ENCODE measurements at places on chromosomes 1 and 21. TPM values are rescaled to one million over a fixed set of nuclear protein-coding genes. Genes with fewer than 3 reads are reported as not detected.

- DNase-seq, result no peak
- H3K36me3 ChIP-seq, result peaks cover 25% of the 10 kb centered on the region
- peaks cover 60% of the 10 kb centered on the region for H3K4me1 ChIP-seq
- no peak overlapping the region for H3K4me3 ChIP-seq
These were observed 1.9 kb upstream of the UBASH3A start for GRCh38 chr21:42401820-42402251.

TMEM269 gene
- 0.24 TPM for total RNA-seq

DNA sequence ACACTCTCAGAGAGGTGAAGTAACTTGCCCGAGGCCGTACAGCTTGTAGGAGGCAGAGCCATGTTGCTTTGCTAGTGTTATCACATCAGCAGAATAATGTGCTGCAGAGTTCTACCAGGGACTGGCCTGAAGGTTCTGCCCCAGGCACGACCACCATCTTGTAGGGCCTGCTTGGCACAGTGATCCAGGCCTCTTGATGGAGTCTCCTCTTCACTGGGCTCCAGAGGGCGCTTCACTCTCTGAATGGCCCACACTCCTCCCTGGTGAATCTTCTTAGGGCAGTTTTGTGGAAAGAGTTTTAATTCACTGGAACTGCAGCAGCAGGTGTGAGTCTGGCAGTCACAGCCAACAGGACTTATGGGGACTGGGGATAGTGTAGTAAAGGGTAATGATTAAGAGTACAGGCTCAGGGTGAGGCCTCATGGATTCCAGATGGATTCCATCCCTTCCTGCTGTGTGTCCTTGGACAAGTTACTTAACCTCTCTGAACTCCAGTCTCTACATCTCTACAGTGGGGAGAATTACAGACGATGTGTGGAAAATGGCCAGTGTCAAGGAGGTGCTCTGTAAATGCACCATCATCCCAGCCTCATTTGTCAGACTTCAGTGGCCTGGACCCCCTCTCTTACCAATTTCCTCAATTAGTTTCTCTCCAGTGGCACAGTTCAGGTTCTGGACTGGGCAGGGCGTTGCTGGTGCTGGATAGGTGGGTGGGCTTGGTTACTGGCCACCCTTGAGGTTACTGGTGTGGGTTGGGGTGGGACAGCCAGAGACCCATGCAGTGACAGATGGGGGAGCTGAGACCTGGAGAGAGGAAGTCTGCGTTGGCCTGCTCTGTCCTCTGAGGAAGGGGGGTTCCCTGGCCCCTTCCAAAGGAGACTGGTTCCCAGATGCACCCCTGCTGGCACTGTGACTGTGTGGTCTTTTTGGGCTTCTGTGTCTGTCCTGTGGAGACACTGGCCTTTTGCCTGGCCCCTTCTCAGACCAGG lies 45.9 kb upstream of the CSF3R start:
- no peaks in the 10 kb centered on the region for H3K36me3 ChIP-seq
- H3K4me3 ChIP-seq, result no peak overlapping the region
- peaks cover 2% of the 10 kb centered on the region for H3K27me3 ChIP-seq
- DNase-seq, result no peak
- H3K27ac ChIP-seq, result no peak overlapping the region

MMP23B gene
- 0.64 TPM for total RNA-seq

GRCh38 chr1:10796029-10796944 lies at the start of gene CASZ1:
CASZ1 (minus strand) TSS chr1:10796646; CDS start chr1:10693889, 102,757 bp downstream.
- peaks cover 53% of the 10 kb centered on the region for H3K27me3 ChIP-seq
- no peak within 1 kb of the TSS for H3K27ac ChIP-seq
- no peak within 1 kb of the TSS for H3K4me3 ChIP-seq
- no peaks in the 10 kb centered on the region for H3K36me3 ChIP-seq

DNA sequence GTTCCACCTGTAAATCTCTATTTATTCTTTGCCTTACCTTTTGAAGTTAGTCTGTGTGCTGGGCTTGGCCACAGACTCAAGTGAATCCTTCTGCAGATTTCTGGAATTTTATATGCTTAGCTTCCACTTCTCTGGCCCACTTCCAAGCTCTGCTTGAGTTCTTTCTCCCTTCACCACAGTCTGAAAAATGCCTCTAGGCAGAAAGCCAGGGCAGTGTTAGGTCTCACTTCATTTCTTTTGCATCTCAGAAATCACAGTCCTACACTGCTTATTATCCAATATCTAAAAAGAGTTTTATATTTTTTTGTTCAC lies 48.9 kb downstream of the INKA2 start:
- H3K27ac ChIP-seq, result peak overlapping the region; percentile 39
- DNase-seq, result no peak
- H3K4me1 ChIP-seq, result peaks cover 43% of the 10 kb centered on the region
- peaks cover 36% of the 10 kb centered on the region for H3K36me3 ChIP-seq

C1orf94 gene
- total RNA-seq, result not detected

- H3K27ac ChIP-seq, result no peak overlapping the region
- no peaks in the 10 kb centered on the region for H3K27me3 ChIP-seq
- no peak overlapping the region for H3K4me3 ChIP-seq
These were observed 118.3 kb downstream of the DHRS3 start for GRCh38 chr1:12499539-12500240.

C1orf115 gene
- total RNA-seq, result 1.1 TPM

DNA sequence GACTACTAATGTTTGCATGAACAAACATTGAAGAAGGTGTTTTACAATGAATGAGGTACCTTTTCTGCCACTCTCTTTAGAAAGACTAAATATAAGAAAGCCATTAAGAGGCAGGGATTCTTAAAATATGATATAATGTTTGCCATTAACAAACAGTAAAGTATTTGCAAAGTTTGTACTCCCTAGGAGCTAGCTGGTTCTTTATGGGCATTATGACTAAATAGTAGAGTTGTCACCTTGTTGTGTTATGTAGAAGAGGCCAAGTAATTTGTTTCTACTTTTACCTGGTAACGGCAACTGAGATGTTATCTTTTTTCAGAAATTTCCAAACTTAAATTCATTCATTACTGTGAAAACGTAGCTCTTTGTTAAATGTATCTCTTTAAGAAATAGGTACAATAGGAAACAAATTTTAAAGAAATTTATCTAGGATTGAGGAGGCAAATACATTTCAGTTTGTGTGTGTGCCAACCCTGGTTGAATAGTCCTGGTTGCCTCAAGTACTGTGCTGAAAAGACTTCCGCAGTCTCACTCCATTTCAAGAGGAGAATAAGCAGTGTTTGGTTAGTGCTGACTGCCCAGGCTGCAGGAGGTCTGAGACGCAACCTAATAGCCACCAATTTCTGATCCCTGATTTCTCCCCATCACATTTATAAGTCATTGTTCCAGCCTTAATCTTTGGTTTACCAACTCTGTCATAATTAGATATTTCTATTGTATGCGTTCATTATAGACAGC lies 52.1 kb downstream of the WDR3 start:
- H3K27ac ChIP-seq, result no peak overlapping the region
- no peaks in the 10 kb centered on the region for H3K4me1 ChIP-seq
- no peak for DNase-seq
- H3K4me3 ChIP-seq, result no peak overlapping the region

DNA sequence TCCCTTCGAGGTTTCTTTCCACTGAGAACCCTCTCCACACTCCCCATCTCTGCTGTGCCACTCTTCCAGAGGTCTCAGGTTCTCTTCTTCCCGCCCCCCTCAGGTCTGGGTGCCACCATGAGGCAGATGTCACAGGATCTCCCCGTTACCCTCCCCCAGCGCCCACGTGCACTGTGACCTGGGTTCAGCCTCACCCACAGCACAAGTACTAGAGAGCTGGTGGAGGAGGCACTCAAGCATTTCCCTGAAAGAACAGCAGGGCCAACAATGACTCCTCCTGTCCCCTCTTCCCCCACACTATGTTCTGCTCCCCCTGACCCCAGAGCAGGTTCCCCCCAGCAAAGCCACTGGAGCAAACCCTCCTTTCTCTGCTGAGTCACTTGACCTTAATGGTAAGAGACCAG lies 14.3 kb downstream of the PLEKHA6 start:
- H3K27me3 ChIP-seq, result no peaks in the 10 kb centered on the region
- H3K4me1 ChIP-seq, result no peaks in the 10 kb centered on the region
- no peak for DNase-seq
- no peaks in the 10 kb centered on the region for H3K36me3 ChIP-seq

ZRANB2 gene
- 107 TPM for total RNA-seq

KIRREL1 gene
- total RNA-seq, result not detected

GRCh38 chr21:33854604-33855003 lies 61.0 kb downstream of the ATP5PO start:
- no peak overlapping the region for H3K4me3 ChIP-seq
- H3K36me3 ChIP-seq, result no peaks in the 10 kb centered on the region
- no peaks in the 10 kb centered on the region for H3K27me3 ChIP-seq
- no peak for DNase-seq
- H3K4me1 ChIP-seq, result no peaks in the 10 kb centered on the region
- no peak overlapping the region for H3K27ac ChIP-seq

C1orf226 gene
- total RNA-seq, result 0.17 TPM

DNA sequence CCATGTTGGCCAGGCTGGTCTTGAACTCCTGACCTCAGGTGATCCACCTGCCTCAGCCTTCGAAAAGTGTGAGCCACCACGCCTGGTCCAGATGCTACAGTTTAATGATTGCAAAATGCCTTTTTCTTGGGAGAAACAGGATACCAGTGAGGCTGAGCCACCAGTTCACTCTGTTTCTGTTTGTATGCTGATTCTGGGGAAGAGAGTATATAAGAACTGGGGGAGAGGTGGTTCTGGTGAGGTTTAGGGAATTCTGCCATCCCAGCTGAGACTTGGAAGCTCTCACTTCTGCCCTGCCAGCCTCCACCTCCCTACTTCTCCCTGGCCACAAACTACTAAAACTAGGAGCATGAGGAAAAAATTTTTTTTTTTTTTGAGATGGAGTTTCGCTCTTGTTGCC lies 8.1 kb upstream of the PMF1 start:
- H3K27ac ChIP-seq, result no peak overlapping the region
- peaks cover 32% of the 10 kb centered on the region for H3K36me3 ChIP-seq
- no peaks in the 10 kb centered on the region for H3K27me3 ChIP-seq
- peaks cover 36% of the 10 kb centered on the region for H3K4me1 ChIP-seq
- H3K4me3 ChIP-seq, result no peak overlapping the region

ZNF593OS gene
- not detected for total RNA-seq
